ENCODE measurements at places on chromosomes 16 and 17. TPM values are rescaled to one million over a fixed set of nuclear protein-coding genes. Genes with fewer than 3 reads are reported as not detected.

Gene ASGR2
- not detected for total RNA-seq

Gene KRTAP9-8
- total RNA-seq = not detected

Gene PSMB10
- 72.8 TPM for total RNA-seq

DNA sequence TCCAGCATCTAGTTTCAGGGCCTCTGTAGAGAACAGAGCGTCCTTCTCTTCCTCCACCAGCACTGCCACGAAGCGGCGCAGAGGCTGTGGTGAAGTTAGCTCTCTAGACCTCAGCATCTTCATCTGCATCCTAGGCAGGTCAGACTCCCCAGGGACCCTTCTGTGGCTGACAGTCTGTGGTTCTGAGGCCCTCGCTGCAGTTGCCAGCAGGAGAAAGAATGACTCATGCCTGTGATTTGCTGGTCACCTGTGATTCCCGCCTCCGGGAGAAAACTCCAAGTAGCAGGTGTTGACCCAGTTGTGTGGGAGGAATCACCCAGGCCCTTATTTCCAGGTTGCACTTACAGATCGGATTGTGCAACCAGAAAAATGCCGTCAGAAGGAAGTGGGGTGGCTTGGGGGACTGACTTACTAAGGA is 117.3 kb upstream of the CACNG5 start:
- DNase-seq = no peak

- no peak for DNase-seq
Measured at GRCh38 chr16:72620853-72621252, 427.1 kb downstream of the ZFHX3 start.

DNA sequence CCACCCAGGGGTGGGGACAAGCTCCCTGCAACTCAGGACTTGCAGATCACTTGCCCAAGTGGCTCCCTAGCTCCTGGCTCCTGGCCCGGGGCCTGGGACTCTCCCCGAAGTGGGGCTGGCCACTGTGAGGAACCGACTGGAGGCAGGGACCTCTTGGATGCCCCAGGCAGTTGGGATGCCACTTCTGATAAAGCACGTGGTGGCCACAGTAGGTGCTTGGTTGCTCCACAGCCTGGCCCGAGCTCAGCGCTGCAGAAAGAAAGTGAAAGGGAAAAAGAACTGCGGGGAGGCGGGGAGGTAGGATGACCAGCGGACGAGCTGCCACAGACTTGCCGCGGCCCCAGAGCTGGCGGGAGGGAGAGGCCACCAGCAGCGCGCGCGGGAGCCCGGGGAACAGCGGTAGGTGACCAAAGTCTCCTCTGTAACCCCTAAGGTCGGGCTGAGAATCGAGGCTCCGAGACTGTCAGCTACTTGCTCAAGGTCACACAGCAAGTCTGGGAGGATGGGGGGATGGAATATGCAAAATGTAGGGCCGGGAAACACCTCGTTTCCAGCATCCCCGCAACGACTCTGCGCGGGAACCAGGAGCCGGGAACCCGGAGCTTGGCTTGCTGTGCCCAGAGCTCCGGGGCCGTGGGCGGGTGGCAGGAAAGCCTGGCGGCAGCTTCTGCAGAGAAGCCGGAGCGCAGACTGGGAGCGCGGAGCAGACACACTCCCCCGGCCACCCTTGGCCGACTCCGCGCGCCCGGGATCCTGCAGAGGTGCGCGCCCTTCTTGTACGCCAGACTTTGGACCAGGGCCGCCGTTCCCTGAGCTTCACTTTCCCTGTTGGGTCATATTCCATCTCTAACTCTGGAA is 1.9 kb downstream of the CIITA start:
- DNase-seq = peak; percentile 26
